Chondrocyte (in vitro differentiated cells): ENCODE measurements at places on chromosomes 1 and 21. TPM values are rescaled to one million over a fixed set of nuclear protein-coding genes. Genes with fewer than 3 reads are reported as not detected.

GRCh38 chr1:29237852-29238619 is 1.7 kb downstream of the PTPRU start:
- peak; percentile 94 for DNase-seq

- no peak for DNase-seq
Measured at GRCh38 chr21:36162631-36163030, 6.0 kb downstream of the DOP1B start.

DNA sequence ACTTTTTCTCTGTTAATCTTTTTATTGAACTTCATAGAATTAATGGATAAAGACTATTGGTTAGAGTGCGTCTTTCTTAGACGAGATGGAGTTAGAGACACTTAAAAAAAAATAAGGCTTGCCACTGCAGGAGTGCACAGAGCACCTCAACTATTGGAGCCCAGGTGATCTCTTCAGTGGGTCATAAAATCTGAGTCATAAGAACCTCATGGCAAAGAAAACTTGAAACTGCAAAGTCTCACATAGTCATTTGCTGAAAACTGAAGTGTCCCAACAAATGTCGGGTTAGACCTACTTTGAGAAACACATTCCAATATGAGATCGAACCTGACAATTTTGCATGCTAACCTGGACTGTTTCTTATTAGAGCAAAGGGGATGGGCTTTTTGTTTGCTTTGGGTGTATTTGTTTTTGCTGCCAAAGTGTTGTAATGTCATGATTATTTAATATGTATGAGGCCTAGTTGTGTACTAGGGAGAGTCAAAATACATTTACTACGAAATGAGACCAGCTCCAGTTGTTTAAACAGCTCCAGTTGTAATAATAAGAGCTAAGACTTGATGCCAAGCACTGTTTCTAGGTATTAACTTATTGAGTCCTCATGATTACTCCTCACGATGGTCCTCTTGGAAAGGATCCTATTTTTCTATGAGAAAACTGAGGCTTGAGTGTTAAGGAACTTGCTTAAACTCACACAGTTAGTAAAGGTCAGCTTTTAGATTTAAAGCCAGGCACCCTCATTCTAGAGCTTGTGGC is 65.1 kb downstream of the DDR2 start:
- no peak for DNase-seq

- DNase-seq: no peak
Measured at GRCh38 chr1:59104191-59104760, 192.6 kb upstream of the FGGY start.

DNA sequence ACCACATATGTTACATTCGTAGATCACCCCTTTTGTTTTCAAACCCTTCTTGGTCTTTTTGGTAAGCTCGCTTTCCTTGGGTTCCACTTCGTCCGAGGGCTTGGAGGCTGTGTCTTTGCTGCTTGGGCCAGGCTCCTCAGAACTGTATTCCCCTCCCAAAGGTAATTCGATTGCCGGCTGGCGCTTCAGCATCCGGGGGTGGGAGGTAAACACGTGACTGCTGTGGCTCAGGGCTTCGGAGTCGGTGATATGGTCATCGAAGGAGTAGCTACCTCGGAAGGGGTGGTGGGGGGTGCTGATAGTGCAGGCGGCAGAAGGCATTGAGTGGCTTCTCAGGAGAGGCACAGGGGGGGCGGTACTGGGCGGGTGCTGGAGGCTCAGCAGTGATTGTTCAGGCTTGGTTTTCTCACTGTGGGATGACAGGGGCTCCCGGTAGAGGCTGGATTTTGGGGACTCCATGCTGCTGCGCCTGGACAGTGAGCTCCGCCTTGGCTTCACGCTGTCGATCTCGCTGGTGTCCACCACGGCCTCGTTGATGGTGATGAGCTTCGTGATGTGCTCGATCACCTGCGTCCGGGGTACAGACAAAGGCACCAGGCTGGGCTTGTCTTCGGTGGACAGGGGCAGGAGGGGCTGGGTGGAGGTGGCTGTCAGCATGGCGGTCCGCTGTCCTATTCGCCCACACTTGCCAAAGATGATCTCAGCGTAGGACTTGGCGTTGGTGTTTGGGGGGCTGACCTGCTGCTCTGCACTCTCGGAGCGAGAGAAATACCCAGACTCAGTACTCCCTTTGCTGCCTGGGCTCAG is 98.6 kb upstream of the EDN2 start:
- DNase-seq: no peak

GRCh38 chr1:17274186-17275170 is 25.6 kb downstream of the PADI3 start:
- peak; percentile 60 for DNase-seq

DNA sequence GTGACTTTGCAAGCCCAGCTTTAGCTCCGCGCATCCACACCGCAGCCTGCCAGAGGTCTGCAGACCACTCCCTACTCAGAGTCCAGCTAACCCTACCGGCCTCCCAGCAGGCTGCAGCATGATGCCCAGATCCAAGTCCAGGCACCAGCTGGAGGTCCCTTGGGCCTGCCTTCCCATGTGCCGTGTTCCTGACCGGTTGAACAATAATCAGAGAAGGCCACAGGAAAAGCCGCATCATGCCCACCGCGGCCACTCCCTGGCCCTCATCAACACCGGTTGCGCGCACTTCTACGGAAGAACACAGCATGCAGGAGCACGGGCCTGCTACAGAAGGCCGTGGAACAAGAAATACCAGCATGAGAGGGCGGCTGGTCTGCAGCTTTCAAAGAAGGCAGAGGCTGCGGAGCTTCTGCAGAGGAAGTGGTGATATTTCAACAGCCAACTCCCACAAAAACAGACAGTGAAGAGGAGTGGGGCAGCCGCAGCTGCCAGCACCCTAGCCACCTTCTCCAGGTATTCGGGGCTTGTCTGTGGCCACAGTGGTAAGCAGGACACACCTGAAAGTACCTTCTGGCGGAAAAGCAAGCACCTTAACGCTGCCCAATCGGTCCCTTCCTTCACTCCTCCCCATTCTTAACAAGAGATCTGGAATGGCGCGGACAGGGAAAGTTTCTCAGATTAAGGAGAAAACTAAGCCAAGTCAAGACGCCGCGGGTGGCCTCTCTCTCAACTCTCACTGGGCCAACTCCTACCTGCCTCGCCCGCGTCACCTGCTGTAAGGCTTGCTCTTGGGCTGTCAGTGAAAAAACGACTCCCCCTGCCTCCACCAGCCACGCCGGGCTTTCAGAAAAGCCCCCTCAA is 1.5 kb downstream of the PGBD5 start:
- DNase-seq: no peak

DNA sequence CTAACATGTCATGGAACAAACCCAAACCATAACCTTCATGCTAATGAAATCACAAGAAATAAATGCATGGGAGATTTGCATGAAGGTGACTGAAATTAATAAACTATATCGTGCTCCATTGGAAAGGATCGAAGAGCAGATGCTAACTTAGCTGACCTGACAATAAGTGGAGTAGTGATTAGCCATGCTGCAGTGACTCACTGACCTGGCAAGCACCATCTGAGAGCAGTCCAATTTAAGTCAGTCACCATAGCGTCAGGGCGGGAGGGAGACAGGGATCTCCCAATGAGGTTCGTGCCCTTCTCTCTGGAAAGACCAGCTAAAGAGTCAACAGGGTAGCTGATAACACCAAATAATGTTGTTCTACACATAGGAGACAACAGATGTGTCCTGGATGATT is 21.5 kb downstream of the OLIG2 start:
- DNase-seq: no peak

DNA sequence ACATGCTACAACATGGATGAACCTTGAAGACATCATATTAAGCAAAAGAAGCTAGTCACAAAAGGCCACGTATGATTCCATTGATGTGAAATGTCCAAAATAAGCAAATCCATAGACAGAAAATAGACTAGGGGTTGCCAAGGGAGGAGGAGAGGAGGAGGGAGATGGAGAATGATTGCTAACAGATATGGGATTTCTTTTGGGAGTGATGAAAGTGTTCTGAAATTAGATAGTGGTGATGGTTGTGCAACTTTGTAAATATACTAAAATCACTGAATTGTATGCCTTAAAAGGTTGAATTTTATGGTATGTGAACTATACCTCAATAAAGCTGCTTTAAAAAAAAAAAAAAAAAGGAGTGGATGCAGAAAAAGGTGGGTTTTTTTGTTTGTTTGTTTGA is 7.6 kb downstream of the CLSTN1 start:
- DNase-seq: no peak

DNA sequence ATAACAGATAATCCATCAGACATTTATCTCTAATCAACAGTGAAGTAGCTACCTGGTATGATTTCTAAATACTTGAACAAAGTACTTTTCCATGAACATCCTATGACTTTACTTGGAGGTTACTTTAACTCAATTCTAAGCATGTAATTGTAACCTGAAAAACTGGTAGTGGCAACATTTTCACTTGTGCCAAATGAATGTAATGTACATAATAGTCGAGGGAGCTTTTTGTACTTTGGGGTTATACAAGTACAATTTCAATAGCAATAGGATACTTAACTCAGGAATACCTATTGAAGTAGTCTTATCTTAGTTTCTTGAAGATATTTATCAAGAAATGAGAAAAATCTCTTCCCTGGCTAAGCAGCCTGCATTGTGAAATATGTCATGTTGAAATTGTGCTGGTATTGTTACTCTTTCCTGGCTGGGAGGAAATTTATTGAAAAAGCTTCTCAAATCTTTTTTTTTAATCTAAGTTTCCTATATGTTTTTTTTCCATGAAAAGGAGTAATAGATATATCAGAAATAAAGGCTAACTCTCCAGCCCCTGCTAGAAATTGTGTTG is 33.7 kb upstream of the CACYBP start:
- DNase-seq: no peak

DNA sequence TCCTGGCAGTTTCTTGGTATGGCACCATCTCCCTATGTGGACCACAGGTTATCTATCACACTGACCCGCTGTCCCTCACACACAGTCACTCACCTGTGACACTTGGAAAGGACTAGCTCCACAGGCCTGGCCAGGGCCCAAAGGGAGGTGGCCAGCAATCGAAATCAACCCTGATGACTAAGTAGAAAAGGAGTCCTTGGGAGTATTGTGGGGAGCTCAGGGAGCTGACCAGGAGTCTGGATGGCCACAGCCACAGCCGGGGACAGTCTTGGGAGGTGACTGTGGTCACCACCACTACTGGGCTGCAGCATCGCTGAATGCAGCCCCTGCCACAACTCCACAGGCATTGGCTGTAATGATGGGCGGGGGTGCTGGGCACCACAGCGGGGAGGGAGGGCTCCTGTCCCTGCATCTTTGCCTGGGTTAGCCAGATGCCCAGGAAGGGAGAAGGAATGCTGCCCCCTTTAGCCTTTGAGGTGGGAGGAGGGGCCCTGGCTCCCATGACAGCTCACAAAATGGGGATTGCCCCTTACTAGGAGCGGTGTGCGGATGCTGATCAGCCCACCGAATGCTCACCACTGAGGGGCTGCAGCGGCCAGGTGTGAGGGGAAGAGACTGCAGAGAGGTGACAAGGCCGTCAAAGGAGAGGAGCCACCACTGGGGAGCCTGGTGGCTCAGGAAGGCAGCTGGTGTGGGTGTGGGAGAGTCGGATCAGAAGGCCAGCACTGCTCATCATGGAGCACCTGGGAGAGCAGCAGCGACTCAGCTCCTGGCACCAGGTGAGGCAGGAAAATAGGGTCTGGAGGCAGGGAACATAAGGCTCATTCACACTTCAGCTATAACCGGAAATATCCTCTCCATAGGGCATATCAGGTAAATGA is 61.3 kb downstream of the H3-3A start:
- DNase-seq: peak; percentile 79

DNA sequence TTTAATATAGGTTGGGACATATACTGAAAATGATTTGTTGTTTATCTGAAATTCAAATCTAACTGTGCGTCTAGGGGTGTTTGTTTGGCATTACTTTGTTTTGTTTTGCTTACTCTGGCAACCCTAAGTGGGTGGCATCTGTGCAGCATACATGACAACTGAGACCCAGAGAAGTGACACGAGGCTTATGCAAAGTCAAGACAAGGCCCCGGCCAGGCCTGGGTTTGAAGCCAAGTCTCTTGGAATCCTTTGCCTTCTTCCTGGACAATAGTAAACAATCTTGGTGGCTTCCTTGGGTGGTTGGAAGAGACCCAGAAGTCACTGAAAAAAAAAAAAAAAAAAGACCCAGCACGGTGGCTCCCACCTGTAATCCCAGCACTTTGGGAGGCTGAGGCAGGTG is 197.6 kb upstream of the TMEM51 start:
- no peak for DNase-seq

DNA sequence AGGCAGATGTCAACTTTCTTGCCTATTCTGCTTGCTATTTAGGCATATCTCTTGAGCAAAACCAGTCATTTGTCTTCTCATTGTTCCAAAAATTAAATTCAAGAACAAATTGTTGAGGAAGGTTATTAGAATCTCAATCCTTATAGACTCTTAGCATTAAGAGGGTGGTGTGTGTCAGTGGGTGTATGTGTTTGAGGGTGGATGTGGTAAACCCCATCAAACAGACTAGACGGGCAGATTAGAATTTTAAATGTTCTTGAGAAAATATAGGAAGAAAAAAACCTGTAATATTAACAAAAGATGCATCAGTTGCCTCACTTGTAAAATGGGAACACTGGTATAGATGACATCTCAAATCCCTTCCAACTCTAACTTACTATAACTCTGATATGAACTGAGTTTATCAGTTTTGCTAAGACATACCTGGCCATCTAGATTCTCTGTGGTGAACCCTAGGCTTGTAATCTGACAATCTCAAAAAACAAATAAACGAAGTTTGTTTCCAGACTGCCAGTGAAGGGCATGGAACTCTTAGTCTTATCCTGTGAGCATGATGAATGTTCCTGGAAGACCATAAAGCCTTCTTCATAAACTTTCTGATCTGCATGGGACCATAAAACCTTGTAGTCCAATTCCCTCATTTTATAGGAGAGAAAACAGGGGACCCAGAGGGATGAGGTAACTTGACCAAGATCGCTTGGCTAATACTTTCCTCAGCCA is 176.3 kb upstream of the SGIP1 start:
- DNase-seq: no peak

GRCh38 chr1:35554266-35555211 is 2.7 kb downstream of the KIAA0319L start:
- no peak for DNase-seq

DNA sequence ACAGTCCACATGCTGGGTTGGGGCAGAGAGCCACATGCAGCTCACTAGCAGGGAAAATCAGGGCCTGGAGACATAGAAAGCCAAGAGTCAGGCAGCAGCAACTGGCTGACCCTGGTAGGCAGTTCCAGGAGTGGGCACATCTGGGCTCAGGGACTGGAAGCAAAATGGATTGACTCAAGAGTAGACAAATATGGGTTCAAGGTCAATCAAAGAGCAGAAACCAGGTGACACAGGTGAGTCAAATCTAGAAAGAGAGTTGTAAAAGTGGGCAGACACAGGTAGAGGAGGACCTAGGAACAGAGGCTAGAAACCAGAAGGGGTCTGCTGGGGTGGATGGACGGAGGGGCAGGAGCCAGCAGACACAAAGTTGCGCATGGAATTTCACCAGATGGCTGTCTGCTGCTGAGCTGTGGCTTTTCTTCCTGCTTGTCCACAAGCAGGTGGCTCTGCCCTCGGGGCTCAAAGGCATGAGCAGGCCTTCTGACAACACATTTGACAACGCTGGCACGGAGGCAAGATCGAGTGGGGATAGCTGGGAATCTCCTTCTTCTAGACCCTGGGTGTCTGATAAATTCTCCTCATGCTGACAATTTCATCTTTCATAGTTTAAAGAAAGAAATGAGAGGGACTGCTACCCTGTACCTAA is 40.8 kb upstream of the IGSF3 start:
- DNase-seq: no peak

The KCNJ15 gene
- total RNA-seq: 0.21 to 0.80 TPM (median 0.27 TPM) in 3 replicates

The C8A gene
- not detected in 3 replicates for total RNA-seq

The LGALS8 gene
- 24.9 to 37.8 TPM (median 36.5 TPM) in 3 replicates for total RNA-seq

The ADAMTS5 gene
- total RNA-seq: 28.8 to 52.2 TPM (median 30.4 TPM) in 3 replicates

The MPL gene
- total RNA-seq: not detected in 3 replicates

The TBX19 gene
- 1.8 to 2.7 TPM (median 2.1 TPM) in 3 replicates for total RNA-seq
